Stimulated activated CD8-positive, alpha-beta memory T cell treated with anti-CD3 and anti-CD28 coated beads, Interleukin-4, amount 100 ng/mL, for 1 hour (primary cell): ENCODE measurements at places on chromosomes 2 and 18.

GRCh38 chr2:12178289-12179080 is 432.1 kb downstream of the LPIN1 start:
- DNase-seq, result no peak

GRCh38 chr2:147082850-147083522 is 761.8 kb upstream of the ACVR2A start:
- peak; percentile 10 for DNase-seq

GRCh38 chr2:160087854-160088745 is 25.7 kb upstream of the PLA2R1 start:
- DNase-seq, result no peak

DNA sequence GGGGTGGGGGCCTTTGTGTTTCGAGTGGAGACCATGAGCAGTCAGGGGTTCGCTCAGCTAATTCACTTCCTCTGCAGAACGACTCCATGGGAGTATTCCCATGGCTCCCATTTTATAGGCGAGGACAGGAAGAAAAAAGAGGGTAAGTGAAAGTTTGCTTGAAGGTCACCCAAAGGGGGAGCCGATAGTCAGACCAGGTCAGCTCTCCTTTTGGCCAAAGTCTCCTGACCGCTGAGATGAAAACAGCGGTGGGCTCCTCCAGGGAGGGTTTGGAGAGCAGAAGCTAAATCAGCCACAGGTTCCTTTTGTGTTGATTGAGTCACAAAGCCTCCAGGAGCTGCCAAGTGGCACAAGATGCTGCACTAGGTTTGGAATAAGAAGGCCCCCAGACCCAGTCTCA is 34.1 kb upstream of the CTAGE1 start:
- DNase-seq, result no peak

DNA sequence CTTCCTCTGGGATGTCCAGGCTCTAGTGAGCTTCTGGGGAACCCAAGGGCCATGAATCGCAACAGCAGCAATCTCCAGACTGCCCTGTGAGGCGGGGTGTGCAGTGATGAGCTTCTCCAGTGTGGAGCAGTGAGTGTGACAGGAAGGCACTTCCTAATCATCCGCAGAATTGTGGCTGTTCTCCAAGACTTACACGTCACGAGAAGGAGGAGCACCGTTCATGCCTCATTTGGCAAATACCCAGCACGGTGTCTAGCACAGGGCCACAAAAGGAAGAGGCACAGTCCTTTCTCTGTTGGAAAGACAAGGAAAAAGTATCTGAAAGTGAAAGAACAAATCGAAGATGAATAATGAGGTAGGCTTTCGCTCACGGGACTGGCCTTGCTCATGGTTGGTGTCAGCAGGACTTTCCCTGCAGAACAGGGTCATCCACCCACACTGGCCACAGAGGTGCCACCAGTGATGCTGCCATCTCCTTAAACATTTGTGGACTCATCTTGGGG is 125.1 kb upstream of the HAAO start:
- no peak for DNase-seq

DNA sequence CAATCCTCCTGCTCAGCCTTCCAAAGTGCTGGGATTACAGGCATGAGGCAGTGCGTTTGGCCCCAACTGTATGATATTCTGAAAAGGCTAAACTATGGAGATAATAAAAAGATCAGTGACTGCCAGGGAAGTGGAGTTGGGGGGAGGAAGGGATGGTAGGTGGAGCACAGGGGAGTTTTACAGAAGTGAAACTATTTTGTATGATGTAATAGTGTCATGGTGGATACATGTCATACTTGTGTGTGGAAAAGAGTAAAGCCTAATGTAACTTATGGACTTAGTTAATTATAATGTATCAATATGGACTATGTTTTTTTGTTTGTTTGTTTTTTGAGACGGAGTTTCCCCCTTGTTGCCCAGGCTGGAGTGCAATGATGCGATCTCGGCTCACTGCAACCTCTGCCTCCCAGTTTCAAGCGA is 2.9 kb upstream of the GGCX start:
- DNase-seq, result no peak

- DNase-seq, result no peak
Observed at GRCh38 chr18:59189746-59190145, 30.2 kb upstream of the GRP start.

DNA sequence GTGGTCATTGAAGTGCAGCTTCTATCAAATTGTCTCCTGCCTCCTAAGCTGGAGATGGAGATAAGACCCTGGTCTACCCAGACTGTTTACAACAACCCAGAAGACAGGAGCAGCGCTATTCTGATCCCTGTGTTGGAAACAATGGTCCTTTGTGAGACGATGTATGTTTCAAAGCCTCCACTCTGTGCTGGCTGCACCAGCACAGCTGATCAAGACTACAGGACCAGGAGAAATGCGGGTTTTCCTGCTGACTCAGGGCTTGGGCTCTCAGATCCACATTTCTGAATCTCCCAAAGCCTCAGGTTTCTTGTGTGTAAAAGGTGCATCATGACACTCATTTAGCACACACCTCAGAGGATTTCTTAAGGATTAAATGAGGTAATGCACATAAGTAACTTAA is 92.0 kb downstream of the POU3F3 start:
- DNase-seq, result no peak

DNA sequence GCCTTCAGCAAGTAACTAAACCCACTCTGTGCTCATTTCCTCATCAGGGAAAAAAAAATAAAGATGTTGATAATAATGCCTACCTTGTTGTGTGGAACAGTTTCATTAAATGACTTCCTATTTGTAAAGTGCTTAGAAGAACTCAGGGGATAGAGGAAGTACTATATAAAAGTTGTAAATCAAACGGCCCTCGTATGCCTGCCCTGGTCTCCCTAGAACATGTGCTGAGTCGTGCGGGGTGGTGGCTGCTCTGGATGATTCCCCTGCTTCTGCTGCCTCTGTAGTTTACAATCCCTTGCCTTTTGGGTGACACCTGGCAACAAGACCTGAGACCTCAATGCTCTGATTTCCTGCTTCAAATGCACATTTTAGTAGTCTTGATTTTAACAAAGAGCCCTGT is 170.0 kb downstream of the CERS6 start:
- no peak for DNase-seq

- no peak for DNase-seq
Observed at GRCh38 chr2:134259994-134260393, 6.1 kb downstream of the MGAT5 start.

DNA sequence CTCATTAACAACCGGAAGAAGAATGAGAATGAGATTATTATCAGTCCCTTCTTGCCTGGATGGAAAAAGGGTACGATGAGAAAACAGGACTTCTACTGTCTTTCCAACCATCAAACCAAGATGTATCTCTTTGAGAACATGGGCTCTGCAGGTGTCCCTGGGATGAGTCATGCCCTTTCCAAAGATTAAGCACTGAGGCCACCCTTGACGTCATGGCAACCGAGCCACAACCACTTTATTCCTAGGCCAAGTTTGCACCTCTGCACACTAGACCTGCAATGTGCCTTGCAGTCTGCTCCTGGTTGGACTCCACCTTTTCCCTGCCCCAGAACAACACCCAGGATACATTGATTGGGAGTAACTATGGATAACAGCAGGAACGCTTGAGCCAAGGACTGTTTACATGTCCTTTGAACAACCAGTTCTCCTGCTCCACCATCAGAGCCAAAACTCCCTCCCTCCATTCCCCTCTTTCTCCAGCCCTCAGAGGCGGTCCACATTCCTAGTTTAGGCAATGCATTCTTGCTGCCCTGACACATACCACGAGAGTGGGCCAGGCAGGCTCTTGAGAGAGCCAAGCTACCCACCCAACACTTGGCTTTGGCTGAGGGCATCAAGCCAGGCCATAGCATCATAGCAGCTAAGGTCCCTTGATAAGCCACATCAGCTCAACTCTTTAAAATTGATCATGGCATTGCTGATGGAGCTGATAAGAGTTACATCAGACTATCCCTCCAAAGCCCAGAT is 310.7 kb downstream of the TNS1 start:
- no peak for DNase-seq
